Stimulated activated naive B cell treated with anti-CD40 and anti-IgM and Interleukin-4, amounts not matched to agents 10 μg/mL and 1 μg/mL and 100 μg/mL, for 72 hours (primary cell): ENCODE measurements at places on chromosomes 12 and 14.

GRCh38 chr14:75223664-75224154 is 47.3 kb upstream of the TMED10 start:
- no peaks in the 10 kb centered on the region for H3K27me3 ChIP-seq
- H3K27ac ChIP-seq = peak overlapping the region; percentile 33
- peak overlapping the region; percentile 22 for H3K4me3 ChIP-seq
- peaks cover 55% of the 10 kb centered on the region for H3K4me1 ChIP-seq
- no peaks in the 10 kb centered on the region for H3K36me3 ChIP-seq

DNA sequence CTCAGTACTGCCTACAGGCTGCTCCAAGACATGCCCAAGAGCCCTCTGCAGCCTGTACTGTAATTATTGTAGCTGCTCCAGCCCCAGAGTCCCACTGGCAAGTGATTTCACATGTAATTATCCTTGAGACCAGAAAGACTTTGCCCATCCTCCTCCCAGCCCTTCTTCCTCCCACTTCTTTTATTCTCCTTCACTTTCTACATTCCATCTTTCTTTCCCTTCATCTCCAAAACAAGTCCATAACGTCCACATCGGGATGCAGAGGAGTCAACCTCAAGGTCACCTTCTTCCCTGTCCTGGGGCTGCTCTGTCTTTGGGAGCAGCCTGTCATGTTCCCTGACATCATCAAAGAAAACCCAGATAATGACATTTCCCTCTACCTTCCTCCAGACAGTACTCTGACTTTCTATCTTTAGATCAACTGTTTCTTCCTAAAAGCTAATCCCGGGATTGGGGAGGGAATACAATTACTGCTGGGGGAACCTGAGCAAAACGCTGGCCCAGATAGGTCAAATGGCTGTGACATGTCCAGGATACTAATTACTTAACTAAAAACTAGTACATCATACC is 39.1 kb downstream of the SLC8A3 start:
- no peaks in the 10 kb centered on the region for H3K36me3 ChIP-seq
- H3K27me3 ChIP-seq = peaks cover 22% of the 10 kb centered on the region
- H3K4me1 ChIP-seq = no peaks in the 10 kb centered on the region
- H3K27ac ChIP-seq = no peak overlapping the region
- no peak overlapping the region for H3K4me3 ChIP-seq
- DNase-seq = no peak

DNA sequence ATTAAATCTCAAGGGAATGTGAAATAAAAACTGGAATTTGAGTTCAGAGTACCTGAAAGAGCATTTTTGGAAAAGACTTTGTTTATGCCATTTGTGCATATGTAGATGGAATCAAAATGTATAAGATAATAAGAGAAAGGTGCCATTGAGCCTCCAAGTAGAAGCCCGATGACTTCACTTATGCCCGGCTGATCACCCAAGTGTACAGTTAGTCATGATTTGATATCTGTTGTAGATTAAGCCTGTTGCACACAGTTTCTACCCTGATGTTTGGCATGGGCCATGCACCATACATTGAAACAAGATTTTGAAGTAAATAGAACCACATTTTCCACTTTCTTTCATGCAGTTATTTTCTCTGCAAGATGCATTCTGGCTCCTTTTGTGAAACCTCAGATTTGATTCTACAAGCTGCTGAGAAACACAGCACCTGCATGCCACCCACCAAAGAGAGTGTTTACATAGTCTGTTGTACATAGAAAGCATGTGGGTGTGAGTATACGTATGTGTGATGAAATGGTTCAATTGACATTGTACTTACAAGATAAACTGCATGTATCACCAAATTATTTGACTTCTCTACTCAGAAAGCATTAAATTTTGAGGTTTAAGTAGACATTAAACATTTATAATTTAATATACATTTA is 772.5 kb downstream of the DIO2 start:
- H3K4me1 ChIP-seq = no peaks in the 10 kb centered on the region
- H3K27ac ChIP-seq = no peak overlapping the region
- H3K36me3 ChIP-seq = no peaks in the 10 kb centered on the region

GRCh38 chr12:132600048-132601032 is 10.0 kb downstream of the LRCOL1 start:
- peak overlapping the region; percentile 77 for H3K27ac ChIP-seq
- no peaks in the 10 kb centered on the region for H3K36me3 ChIP-seq
- peaks cover 31% of the 10 kb centered on the region for H3K4me1 ChIP-seq
- DNase-seq = peak; percentile 28
- peak overlapping the region; percentile 72 for H3K4me3 ChIP-seq
